ENCODE measurements at places on chromosomes 7 and 10.

- DNase-seq: no peak
Measured at GRCh38 chr10:110360857-110361474, 56.2 kb upstream of the SMNDC1 start.

DNA sequence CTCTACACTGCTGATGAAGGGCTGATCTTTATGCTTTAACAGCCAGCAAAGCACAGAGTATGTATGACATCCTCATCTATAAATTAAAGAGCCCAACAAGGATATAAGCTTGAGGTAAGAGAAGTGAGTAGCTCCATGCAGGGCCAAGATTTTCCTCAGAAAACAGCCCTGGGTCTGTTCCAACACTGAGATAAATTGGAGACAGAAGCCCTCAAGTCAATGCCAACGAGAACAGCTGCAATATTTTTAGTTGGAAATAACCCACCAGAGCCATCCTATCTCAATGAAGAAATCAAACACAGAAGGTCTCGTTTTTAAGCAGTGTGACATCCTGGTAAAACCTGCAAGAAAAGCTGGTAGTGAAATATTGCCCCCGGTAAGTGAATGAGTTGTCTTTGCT, 297.0 kb upstream of the AUTS2 start:
- no peak for DNase-seq

DNA sequence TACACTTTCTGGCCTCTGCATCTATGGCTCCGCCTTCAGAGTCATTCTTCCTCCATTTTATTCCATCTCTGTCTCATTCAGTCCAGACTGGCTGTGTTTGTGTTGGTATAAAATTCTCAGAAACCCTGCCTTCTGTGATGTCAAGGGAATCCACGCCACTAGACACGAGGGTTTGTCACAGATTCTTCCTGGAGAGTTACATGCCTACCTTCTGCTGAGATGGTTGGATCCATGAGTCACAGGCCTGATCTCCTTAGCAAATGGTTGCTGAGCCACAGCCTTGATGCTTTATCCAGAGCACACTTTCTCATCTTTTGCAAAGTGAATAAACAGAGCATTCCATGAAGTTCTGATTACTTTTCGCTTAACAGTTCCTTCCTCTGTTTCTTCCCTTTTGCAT, 35.9 kb upstream of the TSPAN33 start:
- DNase-seq: no peak

GRCh38 chr7:13240349-13240748, 552.9 kb downstream of the ARL4A start:
- no peak for DNase-seq

GRCh38 chr7:149207324-149208035, 12.1 kb downstream of the ZNF282 start:
- DNase-seq: no peak

- no peak for DNase-seq
Measured at GRCh38 chr10:37010741-37011140, 114.7 kb upstream of the ANKRD30A start.

DNA sequence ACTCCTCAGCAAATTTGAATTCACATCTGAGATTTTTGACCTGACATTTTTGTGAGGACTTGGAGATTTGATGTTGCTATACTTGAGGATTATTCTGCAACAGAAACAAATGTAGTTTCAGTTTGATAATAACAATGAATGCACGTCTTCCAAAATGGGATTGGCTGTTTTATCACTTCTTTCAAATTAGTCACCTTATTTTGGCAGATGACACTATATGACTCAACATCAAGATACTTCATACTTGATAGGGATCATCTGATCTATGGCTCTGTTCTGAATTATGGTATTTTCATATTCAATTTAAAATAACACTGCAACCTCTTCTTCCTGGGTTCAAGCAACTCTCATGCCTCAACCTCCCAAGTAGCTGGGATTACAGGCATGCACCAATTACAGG, 24.2 kb downstream of the ARL5B start:
- DNase-seq: no peak

DNA sequence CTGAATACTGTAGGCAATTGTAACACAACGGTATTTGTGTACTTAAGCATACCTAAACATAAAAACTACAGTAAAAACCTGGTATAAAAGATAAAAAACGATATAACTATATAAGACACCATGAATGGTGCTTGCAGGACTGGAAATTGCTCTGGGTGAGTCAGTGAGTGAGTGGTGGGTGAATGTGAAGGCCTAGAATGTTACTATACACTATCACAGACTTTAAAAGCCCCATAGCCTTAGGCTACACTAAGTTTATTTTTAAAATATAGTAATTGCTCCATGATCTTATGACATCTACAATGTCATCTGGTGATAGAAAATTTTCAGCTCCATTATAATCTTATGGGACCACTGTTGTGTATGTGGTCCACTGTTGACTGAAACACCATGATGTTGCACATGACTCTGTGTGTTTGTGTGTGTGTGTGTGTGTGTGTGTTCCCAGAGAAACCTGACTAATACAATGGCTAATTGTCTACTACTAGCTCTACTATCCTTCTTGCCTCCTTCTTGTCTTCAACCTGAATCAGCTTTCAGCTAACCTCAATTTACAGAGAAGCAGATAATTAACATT, 27.6 kb upstream of the PRPF18 start:
- DNase-seq: no peak

- peak; percentile 22 for DNase-seq
Measured at GRCh38 chr10:16116404-16117304, 256.3 kb upstream of the MINDY3 start.

- DNase-seq: no peak
Measured at GRCh38 chr10:73218431-73219191, 28.4 kb downstream of the DNAJC9 start.

- peak; percentile 14 for DNase-seq
Measured at GRCh38 chr7:55018361-55019190, at the start of gene EGFR. TSS of gene EGFR (plus strand) at chr7:55019017. CDS start at chr7:55019278, 261 bp downstream.

GRCh38 chr7:50363327-50364060, 59.0 kb downstream of the IKZF1 start:
- DNase-seq: no peak

DNA sequence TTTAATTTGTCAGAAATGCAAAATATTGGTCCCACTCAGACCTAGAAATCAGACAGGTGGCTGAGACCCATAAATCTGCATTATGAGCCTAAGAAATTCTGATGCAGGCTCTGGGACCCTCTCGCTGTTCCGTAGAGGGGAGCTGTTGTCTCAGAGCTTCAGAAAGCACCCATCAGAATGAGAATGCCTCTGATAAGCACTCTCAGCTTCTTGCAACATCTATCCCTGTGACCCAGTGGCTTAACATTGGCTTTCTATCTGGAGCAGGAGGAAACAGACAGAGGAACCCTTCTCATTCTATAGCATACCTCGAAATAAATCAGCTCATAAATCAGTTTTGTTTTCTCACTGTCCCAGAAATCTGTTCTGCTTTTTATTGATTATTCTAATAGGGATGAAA, 184.6 kb upstream of the SP4 start:
- DNase-seq: no peak

- peak; percentile 60 for DNase-seq
Measured at GRCh38 chr7:107879400-107880035, 11.5 kb upstream of the DLD start.

- DNase-seq: no peak
Measured at GRCh38 chr10:82683945-82684344, 809.0 kb downstream of the NRG3 start.

DNA sequence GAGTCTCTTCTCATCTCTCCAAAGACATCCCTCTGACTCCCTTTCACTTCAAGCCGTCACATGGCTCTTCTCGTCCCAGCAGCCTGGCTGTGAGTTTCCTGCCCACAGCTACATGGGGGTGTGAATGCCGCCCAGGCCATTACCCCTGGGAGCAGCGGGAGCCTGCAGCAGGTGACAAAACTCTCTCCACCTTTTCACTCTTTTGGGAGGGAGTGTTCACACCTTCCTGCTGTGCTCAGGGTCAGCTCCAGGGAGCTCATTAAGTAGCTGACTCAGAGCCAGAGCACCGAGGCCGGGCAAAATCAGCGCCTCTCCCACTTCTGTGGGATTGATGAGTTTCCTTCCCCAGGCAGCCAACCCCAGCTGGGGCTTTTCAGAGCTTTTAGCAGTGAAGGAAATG, 271.3 kb downstream of the TYW1 start:
- no peak for DNase-seq

GRCh38 chr7:33201821-33202220, 72.5 kb downstream of the BBS9 start:
- no peak for DNase-seq

- DNase-seq: no peak
Measured at GRCh38 chr10:129727495-129727894, 236.6 kb downstream of the EBF3 start.

- peak; percentile 97 for DNase-seq
Measured at GRCh38 chr7:23234569-23235296, 11.8 kb upstream of the GPNMB start.

DNA sequence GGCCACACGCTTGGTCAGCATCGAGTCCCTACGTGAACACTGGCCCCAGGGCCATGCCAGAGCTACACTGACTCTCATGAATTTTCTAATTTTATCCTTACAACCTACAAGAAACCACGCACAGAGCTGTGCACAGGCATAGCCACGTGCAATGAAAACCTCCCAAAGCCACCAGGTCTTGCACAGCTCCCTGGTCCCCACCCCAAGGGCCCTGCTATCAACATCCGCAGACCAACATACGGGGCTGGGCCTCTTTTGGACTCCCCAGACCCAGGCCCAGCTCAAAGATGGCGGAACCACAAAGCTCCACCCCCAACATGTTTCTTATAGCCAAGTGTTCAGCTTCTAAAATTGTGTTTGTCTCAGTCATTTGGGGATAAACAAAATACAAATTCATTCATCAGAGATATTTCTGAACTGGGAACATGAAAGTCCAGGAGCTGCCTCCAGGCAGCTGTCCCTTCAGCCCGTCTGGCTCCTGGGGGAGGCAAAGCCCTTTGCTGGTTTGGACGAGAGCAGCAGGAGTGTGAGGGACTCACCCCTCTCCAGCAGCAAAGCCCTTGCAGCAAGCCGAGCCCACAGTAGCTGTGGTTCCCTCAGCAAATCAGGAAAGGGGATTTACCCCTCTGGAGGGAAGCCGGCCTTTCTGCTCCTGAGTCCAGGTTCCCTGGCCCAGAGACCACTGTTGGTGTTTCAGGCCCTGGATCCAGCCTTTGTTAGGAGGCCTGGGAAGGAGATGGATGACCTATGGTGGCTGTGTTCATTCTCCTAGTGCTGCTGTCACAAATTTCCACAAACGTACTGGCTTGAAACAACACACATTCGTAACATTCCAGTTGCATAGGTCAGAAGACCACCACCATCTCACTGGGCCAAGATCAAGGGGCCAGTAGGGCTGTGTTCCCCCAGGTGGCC, 75.1 kb downstream of the OAT start:
- no peak for DNase-seq

- peak; percentile 54 for DNase-seq
Measured at GRCh38 chr7:64951250-64951848, 39.5 kb downstream of the ZNF117 start.

DNA sequence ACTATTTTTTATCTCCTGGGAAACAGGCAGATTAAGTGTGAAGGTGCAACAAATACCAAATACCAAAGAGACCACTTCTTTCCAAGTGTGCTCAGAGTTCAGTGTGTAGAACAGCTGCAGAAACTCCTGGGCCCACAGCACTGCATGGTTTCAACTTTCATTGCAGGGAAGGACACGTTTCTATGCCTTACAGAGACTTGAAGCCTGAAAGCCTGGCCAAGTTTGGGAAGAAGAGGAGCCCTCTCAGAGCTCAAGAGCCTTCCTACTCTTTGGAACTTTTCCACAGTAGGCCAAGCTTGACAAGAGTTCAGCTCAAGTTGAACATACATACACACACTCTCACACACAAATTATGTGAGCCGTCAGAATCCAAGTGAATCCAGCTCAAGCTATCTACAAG, 2.5 kb downstream of the HOXA4 start:
- no peak for DNase-seq

GRCh38 chr7:138665249-138665648, 35.9 kb downstream of the SVOPL start:
- no peak for DNase-seq

DNA sequence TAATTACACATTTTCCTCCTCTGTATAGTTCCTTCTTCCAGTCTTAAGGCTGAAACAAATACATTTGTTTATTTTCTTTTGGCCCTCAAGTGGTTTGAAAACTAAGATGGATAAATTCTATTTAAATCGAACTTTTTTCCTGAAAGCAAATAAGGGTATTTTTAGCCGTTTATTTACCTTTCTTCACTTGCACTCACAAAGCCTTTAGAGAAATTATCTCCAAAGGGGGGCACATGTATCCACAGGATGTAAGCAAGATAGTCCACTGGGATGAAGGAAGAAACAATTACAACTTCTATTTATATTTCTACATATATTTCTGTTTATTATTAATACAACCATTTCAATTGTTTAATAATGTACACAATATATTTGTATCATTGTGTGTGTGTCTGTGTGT, 10.2 kb downstream of the CPA4 start:
- DNase-seq: no peak

GRCh38 chr7:143422033-143422432, 13.4 kb upstream of the EPHA1 start:
- DNase-seq: no peak

DNA sequence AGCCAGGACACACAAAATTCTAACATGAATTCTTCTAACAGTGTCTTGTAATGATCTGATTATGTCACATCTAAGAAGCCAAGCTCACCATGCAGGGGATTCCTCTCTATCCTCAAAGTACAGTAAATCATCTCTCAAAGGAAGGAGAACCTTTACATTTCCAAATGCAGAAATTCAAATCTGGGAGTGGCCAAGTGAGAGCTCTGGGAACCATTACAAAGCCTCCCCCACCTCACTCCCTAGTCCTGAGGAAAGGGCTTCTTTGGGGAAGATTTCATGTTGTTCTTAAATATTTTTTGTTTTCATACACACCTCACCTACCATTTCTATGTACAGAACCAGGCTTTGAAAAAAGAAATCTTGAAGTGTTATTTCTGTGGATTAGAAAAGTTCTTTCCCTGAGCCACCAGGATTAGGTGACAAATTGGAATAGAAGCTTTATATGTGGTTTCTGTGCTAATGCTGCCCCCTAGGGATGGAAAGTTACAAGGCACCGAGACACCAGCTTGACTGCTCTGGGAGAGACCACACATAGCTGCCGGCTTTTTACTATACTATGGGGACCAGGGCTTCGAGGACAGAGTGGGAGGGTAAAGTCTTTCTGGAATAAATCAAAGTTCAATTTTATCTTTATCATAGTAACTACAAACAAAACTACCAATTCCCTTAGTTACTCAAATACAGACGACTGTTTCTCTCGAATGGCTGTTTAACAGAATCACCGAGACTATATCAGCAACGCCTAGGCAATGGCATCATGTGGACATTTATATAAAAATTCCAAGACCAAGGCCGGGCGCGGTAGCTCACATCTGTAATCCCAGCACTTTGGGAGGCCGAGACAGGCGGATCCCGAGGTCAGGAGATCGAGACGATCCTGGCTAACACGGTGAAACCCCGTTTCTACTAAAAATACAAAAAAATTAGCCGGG, 116.1 kb downstream of the RNF216 start:
- DNase-seq: peak; percentile 57
